Left renal cortex interstitium (tissue), 4 donors: ENCODE measurements at places on chromosomes 1 and 21.

DNA sequence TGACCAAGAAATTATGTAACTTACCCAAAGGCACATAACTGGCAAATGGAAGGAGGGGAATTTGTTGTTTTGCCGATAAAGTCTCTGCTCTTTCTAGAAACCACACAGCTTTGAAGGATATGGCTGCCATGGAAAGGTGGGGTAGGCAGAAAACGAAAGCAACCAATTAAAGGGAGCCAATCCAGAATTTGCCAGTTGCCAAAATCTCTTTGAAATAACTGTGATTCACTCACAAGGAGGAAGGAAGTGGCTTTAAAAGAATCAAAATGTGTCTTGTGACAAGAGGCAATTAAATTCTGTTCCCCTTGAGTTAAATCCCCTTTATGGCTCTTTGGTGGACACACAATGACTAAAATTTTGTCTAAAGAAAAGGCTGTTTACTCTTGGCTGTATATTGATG lies 61.2 kb upstream of the CCDC190 start:
- DNase-seq = no peak

GRCh38 chr1:32247452-32247851 lies 430 bp downstream of the FAM167B start:
- DNase-seq = no peak

DNA sequence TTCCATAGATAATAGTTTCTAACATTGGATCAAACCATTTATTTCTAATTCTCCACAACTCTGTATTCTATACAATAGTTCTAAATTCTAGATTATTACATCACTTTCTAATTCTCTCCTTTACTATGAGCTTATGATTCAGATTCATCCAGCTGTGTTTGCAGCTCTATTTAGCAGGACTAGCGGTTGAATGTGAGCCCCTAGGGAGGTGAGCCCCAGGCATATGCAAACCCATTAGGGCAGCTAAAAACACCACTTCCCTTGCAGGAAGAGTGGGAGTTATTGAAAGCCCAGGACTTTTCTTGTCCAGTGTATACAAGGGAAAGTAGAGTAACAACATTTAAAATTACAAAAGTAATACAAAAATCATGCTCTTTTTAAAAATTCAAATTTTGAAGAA lies 56.9 kb downstream of the KRTAP19-8 start:
- no peak for DNase-seq

DNA sequence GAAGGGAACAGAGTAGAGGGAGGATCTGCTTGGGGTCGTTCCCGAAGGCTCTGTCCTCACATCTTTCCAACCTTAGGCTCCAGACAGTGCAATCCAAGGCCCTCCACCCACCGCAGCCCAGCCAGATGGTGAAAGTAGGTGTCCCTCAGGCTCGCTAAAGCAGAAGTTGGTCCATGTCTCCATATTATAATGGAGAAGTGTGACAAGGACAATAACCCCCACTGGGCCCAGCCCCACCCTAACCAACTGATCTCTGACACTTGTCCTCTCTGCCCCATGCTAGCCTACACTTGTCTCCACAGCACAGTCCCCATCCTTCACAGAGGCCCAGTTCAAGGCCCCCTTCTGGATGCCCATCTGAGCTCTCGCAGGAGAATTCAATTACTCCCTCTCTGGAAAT lies 48.7 kb downstream of the DMAP1 start:
- no peak for DNase-seq

DNA sequence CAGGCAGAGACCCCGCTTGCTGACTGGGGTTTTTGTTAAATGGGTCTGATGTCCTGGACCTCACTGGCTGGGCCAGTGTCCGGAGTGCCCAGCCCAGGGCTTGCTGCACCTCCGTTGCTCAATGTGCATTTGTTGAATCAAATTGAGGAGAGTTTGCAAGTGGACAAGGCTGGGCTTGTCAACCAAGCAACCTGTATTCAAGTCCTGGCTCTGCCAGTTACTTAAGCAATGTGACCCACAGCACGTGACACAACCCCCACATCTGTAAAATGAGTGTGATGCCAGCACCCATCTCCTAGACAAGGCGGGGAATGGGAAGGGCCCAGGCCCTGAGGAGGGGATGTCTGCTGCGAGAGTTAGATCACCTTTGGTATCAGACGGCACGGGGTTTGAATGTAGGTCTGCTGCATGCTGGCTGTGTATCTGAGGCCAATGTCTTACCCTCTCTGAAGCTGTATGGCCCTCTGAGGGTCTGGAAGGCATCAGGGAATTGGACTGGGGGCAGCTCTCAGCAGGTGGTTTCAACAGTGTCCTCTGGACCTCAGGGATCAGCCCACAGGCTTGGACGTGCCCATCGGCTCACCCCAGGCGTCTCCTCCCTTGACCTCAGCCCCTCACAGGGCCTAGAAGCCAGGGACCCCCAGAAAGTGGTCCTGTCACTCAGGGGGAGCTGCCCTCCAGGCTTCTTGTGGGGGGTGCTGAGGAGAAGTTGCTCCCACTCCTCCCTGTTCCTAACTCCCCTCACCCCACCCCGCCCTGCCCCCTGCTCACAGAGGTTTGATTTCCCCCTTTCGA lies 51.0 kb upstream of the RUNX3 start:
- DNase-seq = no peak

- no peak for DNase-seq
Measured at GRCh38 chr1:154807048-154807591, 63.0 kb downstream of the KCNN3 start.

- DNase-seq = no peak
Measured at GRCh38 chr1:205077934-205078311, 6.3 kb downstream of the TMEM81 start.

GRCh38 chr1:52663716-52664115 lies 30.7 kb downstream of the SHISAL2A start:
- no peak for DNase-seq

DNA sequence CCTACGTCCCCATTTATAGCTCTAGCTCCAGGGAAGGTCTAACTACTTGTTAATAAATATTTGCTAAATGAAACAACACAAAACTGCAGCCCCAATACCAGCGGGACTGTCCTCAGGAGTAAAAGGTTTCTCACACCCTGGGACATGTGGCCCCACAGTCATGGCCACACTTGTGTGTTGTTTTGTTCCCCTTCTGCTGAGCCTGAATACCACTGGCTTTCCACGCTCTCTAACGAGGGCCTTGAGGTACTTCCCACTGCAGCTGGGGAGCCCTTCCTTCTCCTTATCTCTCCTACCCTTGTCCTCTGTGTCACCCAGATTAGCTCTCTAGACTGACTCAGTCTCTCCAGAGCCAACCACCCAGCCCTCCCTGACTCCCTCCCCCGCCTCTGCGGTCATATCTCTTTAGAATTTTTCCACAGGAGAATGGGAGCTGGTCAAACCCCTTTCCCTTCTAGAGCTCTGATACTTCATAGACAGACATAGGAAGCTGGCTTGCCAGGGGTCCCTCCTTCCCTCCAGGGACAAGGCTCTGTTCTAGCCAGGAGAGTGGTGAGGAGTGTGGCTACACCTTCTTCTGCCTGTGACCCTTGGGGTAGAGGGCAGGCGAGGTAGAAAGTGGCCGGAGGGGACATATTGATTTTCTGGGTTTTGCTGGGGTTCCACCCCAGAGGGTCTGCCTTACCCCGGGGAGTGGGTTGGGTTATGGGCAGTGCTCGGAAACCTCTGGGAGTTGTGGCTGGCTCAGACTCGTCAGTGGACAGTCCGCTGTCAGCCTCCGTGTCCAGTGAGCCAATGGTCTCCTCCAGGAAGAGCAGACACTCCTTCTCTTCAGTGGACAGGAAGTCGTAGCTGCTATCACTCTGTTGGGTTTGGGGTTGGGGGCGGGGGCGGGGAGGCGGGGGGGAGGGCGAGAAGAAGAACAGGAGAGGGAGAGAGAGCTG lies 8.1 kb downstream of the C1orf116 start:
- DNase-seq = no peak

DNA sequence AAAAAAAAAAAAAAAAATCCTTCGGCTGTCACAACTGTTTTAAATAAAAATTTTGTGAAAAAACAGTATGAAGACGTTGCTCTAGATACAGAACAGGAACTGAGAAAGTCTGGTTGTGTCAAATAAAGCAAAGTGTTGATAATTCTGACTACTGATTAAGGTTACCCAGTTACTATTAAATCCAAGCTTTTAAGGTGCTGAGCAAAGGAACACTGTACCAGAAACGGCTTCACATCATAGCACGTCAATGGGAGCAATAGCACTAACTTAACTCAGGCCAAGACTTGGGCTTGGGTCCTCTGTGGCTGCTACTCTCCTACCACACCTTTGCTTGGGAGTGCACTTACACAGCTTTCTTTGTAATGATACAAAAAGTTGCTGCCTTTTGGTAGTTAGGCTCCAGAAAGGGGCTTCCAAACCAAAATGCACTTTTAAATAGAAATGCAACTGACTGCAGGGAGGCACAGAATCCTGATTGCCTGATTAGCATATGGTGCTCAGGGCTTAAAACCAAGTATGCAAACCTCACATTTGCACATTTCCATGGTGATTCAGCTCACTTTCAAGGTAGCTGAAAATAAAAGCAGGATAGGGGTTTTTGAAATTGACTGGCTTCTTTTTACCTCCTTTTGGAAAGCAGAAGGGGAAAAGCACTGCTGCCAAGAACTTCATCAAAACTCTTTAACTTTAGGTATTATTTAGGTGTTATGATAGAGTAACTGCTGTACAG lies 6.3 kb downstream of the MCL1 start:
- no peak for DNase-seq

DNA sequence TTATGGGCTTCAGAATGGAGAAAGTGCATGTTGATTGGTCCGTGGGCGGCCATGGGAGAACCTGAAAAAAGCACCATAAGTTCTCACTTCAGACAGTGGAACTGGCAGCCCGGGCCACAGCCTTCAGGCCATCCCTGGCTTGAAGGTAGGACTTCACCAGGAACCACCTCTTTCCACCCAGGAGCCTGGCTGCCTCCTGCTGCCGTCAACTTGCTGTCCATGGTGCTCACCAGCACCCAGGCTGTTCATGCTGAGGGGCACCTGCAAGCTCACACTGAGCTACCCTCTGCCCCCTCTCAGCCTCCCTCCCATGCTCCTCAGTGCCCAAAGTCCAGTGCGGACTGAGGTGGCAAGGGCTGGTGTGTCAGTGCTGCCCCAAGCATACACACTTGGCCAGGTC lies 12.9 kb upstream of the FNBP1L start:
- no peak for DNase-seq

DNA sequence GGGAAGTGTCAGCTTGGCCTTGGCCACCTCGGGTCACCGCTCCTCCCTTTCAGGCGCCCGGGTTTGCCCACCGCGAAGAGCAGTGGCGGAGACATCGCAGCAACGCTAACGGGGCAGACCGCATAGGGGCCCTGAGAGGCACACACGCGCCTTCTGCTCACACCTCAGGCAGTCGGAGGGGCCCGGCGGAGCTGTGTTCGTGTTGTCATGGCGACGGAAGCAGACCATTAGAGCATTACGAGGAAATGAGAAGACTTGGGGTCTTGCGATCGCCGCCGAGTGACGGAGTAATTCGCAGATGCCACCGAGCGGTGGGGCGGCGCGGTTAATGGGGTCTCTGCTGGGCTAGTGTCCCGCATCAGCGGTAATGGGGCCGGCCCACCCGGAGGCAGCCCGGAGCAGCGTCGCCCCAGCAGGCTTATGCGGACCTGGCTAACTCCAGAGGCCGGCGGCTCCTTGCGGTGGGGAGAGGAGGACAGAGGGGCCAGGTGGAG lies 144.1 kb downstream of the TNR start:
- peak; percentile 75 for DNase-seq

DNA sequence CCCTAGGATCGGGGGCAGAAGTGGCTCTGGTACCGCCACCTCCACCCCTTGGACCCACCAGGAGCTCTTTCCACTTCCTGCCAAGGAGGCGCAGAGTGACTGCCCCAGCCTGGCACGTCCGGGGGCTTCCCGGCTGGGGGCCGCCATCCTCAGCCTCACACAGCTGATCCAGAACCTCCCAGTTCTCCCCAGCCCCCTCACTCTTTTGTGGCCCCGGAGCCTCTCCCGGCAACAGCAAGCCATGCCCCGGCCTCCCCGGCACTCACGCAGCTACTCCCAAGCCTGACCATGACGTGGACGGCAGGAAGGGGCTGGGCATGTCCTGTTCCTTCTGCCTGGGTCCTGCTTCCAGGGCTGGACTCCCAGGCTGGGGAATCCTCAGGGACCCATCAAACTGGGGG lies 17.1 kb downstream of the TP73 start:
- no peak for DNase-seq

GRCh38 chr1:32339363-32339978 lies 3.4 kb upstream of the MARCKSL1 start:
- no peak for DNase-seq

DNA sequence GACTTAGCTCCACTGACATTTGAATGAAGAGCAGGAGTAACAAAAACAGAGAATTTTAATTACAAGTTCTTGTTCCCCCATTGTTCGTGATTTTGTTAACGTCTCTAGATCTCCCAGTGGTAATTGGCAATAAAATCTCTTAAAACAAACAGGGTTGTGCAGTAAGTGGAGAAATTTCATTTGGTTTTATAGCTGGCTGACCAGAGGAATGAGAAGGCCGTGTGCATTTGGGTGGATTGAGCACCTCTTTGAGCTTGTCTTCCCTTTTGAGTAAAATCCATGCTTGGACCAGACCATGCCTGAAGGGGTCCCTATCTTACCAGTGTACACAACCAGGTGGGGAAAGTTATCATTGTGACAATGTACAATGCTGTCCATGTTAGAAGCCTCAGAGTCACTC lies 137.8 kb downstream of the HIVEP3 start:
- DNase-seq = no peak

DNA sequence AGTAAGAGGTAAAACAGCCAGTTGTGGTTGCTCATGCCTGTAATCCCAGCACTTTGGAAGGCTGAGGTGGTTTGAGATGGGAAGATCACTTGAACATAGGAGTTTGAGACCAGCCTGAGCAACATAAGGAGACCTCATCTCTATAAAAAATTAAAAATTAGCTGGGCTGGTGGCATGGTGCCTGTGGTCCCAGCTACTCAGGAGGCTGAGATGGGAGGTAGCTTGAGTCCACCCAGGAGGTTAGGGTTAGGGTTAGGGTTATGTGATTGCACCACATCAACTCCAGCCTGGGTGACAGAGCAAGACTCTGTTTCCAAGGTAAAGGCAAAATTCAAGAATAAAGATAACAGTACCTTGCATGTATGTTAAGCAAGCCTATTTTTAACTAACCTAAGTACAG lies 3.5 kb downstream of the SAMSN1 start:
- DNase-seq = no peak

- DNase-seq = no peak
Measured at GRCh38 chr1:170730438-170730837, 66.5 kb downstream of the PRRX1 start.

DNA sequence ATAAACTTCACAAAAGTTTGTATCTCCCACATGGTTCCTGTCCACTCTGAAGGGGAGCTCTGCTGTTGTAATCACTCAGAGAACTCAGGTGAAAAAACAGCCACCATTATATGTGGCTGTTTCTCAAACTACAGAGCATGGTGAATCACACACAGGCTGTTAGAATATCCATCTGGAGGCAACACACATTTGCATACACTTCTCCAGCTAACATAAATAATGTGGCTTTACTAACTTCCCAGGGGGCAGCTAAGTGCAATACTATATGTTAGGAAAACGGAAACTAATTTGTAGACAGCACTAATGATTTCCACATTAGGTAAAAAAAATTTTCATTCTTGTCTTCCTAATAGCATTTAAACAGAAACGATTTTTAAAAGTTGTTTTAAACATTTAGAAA lies 49.3 kb downstream of the PTGFR start:
- no peak for DNase-seq
